Activated naive CD8-positive, alpha-beta T cell treated with anti-CD3 and anti-CD28 coated beads, Interleukin-2, amount 50 U/mL, for 24 hours (primary cell): ENCODE measurements at places on chromosomes 5 and 9.

- no peak for DNase-seq
Measured at GRCh38 chr5:4405614-4406219, 734.4 kb upstream of the ADAMTS16 start.

DNA sequence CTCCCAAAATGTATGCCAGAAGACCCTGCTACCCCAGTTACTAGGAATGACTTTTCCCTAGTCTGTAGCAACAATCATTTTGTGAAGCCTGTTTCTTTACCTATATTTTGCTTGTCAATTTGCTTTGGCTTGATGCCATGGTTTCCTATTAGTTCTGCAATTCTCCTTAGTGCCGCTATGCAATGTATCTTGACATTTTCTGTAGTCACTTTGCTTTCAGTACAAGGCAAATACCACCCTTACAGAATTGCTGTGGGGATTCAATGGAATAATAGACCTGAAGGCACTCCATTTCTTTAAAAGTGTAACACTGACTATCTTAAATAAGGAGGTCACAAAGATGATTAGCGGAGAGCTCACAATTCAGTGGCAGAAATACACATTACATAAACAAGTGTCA is 291.1 kb downstream of the NR2F1-AS1 start:
- no peak for DNase-seq

GRCh38 chr5:96628406-96628805 is 33.8 kb upstream of the CAST start:
- DNase-seq: no peak

- DNase-seq: no peak
Measured at GRCh38 chr9:114629563-114630090, 18.5 kb downstream of the TMEM268 start.

DNA sequence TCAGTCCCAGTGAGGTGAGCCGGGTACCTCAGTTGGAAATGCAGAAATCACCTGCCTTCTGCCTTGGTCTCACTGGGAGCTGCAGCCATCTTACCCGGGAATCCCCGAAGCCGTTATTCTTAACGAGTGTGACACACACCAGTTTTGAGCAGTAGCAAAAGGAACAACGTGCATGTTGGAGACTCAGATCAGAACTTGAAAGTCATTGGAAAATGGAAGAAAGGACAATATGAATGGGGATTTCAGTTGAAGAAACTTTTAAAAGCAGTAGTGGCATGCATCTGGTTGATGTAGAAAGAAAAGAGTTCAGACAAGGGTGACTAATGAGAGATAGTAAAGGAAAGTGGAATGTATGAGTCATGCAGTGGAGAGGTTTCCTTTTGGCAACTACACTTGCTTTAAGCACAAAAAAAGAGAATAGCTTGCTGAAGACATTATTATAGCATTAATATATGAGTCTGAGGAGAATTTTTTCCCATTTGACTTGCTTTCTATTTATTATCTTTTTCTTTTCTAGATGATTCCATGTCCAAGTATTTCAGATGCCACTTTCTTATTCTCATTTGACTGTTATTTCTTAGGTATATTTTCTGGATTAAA is 44.4 kb upstream of the ANKDD1B start:
- peak; percentile 52 for DNase-seq

GRCh38 chr5:96051401-96051830 is 89.8 kb upstream of the ELL2 start:
- no peak for DNase-seq
